ENCODE measurements at places on chromosomes 6 and 20.

DNA sequence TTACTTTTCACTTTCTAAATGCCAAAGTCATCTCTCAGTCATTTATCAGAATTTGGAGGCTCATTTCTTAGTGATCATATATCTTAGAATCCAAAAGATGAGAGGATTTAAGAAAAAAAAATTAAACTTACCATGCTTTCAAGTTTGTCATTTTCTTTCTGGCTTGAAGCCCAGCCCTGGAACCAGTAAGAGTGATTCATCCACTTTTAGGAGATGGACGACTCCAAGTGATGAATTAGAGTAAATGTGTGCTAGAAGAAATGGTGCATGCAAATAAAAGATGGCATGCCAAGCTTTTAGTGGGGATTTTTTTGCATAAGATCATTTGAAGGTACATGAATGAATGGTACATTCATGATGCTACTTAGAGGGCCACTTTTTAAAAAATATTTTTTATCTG, 20.1 kb downstream of the PLCB1 start:
- DNase-seq, result no peak

GRCh38 chr6:115891111-115891669, 169.5 kb downstream of the FRK start:
- peak; percentile 20 for DNase-seq

DNA sequence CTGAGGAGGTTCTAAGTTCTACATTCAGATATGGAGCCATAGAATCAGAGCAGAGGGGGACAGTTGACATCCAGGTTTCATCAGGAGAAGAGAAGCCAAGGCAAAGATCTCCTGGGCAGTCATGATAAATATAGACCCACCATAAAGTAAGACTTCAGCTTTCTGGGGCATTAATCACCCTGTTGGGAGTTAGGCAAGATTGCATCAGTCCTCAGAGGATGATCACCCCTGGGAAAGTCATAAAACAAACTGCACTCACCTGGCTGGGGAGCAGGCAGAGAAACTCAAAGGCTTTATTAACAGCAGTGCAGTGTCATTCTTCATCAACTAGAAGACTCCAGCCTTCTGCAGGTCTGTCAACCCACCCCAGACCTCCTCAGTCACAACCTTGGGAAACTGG, 301.3 kb upstream of the JARID2 start:
- DNase-seq, result no peak

DNA sequence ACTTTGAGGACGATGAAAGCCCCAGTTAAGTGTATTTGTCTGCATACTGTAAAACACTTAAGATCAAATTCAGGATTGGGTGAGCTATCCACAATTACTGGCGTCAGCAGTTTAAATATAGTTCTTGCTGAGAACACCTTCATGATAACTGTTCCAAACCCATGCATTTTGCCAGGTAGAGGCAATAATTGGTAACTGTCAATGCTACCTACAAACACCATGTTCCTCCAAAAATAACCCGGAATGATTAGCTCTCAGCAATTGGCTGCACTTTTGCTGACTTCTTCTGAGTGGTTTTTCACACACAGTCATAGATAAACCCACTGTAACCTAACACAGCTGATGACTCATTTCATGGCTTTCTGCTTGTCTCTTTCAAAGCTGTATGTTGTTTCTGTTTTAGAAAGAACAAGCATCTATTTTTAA, 1358.6 kb upstream of the GJE1 start:
- DNase-seq, result peak; percentile 84

- DNase-seq, result no peak
Measured at GRCh38 chr6:70575899-70576495, 9.3 kb downstream of the SDHAF4 start.

DNA sequence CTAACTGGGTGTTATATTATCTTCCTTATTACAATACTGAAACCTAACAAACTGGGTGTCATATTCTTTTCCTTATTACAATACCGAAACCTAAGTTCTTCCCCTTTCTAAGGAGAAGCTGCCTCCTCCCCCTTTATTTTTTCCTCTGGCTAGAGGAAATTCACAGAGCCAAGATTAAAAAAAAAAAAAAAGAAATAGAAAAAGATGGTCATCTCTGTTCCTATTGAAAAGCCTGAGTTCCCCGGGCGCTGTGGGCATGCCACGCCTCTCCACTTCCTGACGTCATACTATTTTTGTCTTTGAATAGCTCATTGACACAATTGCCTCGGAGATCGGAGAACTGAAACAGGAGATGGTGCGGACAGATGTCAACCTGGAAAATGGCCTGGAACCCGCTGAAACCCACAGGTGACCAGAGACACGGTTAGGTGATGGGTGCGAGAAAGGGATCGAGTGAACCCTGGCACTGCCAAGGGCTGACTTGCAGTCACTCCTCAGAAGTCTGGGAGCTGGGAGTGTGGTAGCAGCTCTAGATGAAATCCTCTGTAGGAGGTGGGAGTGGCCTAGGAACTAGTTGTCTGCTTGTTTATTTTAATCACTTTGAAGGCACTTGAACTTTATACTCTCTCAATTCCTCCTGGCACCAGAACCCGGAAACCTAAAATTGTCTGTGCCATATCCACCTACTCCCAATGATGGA, 82.2 kb upstream of the NAA20 start:
- DNase-seq, result no peak

DNA sequence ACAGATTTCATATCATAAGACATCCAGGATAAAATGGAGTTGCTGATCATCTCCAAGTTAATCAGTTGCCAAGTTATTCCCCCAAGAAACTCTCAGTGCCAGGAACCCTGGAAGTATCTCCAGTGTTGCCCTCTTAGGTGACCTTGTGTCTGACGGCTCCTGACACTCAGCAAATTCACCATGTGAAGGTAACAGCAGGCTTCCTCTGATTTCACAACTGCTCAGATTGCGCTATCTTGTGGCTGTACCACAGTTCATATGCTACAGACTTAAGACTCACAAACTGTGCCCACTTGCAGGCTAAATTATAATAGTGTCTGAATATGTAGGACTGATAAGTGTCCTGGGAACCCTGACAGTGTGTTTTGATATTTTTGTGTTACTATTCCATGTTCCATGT, 186.6 kb upstream of the OPRM1 start:
- no peak for DNase-seq

DNA sequence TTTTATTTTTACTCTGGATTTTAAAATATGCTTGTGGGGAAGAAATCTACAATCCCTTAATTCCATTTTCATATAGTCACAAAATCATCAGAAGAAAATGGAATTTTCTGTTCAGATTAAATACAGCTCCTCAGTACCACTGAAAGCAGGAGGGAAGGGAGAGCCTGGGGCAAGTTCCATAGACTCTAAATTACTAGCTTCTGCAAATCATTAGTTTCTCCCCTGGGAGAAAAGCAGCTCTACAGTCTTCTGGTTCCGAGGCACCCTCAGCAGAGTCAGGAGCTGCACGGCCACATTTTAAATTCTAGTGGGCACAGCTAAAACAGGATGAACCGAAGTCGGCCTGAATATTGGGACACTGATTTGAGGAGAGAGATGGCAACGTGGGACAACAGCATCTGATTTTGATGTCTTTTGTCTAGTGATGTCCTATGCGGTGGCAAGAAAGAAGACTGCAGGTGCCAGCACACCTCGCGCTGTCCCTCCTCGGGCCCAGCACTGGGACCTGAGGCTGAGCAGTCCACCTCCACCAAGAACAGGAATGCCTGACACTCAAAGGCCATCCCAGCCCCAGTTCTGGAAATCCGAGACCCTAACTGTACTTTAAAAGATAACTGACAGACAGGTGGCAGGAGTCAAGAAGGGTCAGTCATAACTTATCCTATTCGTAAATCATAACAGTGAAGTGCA, 90.7 kb downstream of the FOXC1 start:
- DNase-seq, result no peak

DNA sequence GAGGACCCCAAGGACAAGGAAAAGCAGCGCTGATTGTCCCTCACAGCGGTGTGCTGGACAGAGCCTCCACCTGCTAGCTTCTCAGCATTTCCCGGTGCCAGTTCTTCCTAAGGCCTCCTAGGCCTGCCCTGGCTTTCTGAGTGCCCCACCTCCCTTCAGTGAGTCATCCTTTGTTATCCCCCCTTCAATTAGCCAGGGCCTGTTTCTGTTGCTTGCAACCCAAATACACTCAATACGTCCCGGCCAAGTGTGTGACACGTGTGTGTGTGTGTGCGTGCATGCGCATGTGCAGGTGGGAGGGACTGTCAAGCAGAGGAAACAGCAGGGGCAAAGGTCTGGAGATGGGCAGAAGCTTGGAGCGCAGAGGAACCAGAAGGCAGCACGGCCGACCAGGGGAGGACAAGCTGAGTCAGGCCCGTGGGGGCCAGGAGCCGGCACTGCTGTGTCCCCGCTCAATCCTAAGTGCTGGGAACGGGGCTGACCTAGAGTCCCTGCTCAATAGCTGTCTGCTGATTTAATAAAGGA, 159.8 kb downstream of the PREX1 start:
- DNase-seq, result no peak

- no peak for DNase-seq
Measured at GRCh38 chr6:15496345-15497131, 166.3 kb downstream of the DTNBP1 start.

DNA sequence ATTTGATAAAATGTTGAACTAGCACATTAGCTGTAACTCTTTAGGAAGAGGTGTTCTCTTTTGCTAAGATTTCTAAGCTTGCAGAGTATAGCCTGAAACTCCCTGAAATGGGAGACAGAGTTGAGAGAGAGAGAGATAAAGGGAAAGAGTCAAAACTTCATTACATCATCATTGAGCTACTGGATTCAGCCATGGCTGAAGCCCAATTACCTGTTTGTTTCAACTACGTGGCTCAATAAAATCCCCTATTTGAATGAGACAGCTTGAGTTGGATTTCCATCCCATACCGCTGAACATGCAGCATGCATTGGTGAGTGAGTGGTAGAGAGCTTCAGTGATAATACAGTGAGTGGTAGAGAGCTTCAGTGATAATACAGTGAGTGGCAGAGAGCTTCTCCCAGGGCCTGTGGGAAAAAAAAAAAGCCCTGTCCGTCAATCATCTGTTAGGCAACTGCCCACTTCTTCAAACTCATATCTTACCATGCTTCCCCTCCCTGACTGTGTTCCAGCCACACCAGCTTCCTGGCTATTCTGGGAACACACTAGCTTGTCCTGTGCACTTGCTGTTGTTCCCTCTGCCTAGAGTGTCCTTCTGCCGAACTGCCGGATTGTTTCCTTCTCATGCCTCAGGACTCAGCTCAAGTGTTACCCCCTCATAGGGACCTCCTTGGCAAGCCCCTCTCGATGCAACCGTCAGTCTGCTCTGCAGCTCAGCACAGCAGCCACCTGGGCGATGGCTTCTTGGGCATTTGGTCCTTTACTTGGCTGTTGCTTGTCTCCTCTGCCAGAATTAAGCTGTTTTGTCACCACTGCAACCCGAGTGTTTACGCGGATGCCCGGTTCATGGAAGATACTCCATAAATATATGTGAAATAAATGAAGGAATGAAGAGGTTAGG, 91.3 kb upstream of the EYA2 start:
- no peak for DNase-seq

DNA sequence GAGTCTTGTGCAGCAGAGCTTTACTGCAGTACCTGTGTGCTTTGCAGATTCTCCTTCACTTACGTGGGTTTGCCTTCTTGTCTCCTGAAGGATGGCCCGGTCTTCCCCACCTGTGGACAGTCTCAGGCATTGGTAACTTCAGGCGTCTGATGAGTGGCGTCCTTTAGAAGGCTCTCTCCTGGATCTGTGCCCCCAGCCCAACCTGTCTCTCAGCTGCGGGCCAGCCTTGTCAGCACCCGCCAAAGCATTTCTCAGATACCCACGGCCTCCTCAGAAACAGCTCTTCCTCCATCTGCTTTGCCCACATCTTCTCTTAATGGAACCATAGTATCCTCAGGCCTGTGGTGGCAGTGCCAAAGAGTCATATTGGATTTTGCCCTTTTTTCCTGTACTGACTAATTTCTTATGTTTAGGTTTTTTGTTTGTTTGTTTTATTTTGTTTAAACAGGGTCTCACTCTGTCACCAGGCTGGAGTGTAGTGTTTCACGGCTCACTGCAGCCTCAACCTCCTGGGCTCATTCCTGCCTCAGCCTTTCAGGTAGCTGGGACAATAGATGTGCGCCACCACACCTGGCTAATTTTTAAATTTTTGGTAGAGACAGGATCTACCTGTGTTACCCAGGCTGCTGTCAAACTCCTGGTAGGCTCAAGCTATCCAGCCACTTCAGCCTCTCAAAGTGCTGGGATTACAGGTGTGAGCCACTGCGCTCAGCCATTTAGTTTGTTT, 96.6 kb downstream of the ARID1B start:
- no peak for DNase-seq

DNA sequence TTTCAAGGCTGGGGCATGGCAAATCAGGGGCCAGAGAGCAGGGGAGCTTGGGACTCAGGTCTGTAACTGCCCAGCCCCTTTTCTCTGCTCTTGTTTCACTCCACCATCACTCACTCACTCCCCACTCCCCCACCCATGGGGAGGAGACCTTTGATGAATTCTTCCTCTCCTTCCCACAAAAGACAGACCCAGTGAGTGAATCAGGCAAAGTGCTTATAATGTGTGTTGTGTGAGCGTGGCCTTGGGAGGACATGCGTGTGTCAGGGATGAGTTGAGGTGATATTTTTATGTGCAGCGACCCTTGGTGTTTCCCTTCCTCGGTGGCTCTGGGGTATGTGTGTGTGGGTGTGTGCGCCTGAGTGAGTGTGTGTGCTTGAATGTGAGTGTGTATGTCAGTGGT, 1.0 kb upstream of the CUL9 start:
- DNase-seq, result no peak

- DNase-seq, result no peak
Measured at GRCh38 chr6:80280262-80281010, 174.0 kb downstream of the BCKDHB start.

DNA sequence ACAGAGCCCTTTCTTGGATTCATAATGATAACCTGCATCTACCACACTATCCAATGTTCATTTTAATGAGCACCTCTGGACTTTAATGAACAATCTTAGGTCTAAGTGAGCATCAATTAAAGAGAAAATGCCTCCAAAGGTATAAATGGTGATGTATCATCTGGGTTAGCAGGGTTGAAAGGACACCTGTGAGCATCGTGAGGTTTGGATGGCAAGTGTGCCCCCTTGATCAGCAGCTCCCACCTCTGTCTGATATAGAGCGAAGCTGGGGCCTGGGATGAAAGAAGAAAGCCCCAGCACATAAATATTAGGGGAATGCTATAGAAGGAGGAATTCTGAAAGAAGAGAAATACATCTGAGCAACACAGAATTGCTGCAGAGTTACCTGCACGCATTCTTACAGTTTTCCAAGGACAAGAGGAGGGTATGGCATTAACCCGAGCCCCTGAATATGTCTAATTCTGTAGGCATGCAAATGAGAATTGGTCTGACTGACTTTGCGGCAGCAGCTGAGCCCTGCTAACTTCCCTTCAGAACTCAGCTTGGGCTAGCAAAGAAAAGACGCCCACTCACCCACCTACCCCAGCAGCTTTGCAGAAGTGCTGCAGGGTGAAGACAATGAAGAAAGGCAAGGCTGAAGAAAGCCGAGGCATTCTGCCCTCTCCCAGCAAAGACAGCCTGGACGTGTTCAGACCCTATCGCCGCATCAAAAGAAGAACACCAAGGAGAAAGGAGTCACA, 136.2 kb downstream of the GMPR start:
- no peak for DNase-seq

DNA sequence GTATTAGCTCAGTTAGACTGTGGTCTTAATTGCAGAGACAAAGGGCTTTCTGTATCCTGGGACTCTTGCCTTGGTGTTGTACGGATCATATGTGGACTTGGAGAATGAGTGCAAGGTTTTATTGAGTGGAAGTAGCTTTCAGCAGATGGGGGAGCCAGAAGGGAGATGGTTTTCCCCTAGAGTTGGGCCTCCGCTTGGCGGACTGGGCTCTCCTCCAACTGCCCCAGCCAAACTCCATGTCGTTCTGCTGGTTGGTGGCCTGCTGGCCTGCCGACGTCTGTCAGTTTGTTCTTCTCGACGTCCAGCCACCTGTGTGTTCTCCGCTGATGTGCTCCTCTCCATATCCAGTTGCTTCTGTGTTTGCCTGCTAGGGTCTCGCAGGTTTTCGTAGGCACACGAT, 189.5 kb upstream of the FLRT3 start:
- DNase-seq, result no peak

Data from astrocyte of the cerebellum (primary cell).